Iris pigment epithelial cell (primary cell): ENCODE measurements at places on chromosomes 3 and 15.
A peak's percentile ranks its signal among the peaks of the same experiment; 100 is the strongest.

- no peak for DNase-seq
These were observed 77.7 kb upstream of the NR2E3 start for GRCh38 chr15:71732636-71733035.

- peak; percentile 88 for DNase-seq
These were observed 38.2 kb downstream of the TGFBR2 start for GRCh38 chr3:30644615-30645014.

DNA sequence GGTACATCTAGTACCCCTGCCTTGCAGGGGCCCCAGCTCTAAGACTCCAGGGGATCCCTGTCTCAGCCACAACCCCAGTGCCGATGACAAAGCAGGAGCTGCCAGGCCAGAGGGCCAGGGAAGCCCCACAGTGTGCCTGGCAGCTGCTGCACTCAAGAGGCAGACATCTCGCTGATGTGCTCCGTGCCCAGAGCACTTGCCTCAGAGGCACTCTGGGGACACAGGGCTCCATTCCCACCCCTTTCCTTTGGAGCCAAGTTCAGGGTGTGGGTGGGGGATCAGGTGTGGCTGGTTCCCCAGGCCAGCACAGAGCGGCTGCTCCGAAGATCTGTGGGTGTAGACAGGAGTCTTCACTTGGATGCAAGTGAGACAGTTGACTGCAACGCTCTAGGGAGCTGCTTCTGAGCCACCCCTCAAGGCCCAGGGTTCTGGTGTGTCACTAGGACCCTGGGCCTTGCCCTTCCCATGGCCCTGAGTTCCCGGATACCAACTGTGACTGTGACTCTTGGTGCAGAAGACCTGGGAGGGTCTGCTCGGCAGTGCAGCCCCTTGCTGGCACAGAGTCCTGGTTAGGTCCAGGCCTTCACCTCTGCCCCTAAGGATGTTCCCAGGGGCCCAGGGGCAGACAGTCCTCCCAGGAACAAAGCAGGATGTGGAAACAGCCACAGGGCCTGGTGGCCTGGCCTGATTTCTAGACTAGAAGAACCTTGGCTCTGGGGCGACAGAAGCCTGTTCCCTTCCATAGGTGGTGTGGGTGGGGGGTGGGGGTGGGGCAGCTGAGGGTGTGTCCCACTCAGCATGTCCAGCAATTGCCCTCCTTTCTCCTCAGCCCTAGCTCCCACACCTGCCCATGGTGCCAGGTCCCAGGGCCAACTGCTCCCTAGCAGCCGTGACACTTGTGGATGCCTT lies 2.5 kb downstream of the NT5DC2 start:
- DNase-seq: no peak

GRCh38 chr15:37907136-37907535 lies 27.3 kb upstream of the TMCO5A start:
- peak; percentile 55 for DNase-seq

GRCh38 chr3:43082457-43082856 lies 23.4 kb downstream of the POMGNT2 start:
- DNase-seq: no peak

GRCh38 chr3:39935261-39935660 lies 125.9 kb downstream of the MYRIP start:
- DNase-seq: no peak

- no peak for DNase-seq
These were observed 27.1 kb downstream of the IL1RAP start for GRCh38 chr3:190541008-190541407.
